ENCODE measurements at places on chromosomes 12 and 14.

DNA sequence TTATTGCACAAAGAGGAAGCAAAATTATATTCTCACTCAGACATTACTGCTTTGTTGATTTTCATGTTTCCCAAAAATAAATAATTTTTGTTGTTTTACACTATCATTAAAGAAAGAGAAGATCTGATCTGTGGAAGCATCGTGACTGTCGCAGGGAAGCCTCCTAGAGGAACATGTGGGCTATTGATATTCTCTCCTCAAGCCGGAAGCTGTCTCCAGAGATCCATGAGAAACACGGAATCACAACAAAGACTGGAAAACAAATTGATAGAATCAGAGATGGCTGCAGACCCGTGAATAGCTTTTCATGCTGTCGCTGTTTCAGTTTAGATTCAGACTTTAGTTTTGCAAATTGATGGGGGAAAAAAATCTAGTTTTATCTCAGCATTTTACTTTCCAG is 235.2 kb upstream of the TMPO start:
- DNase-seq: no peak

- no peak for DNase-seq
These were observed 23.5 kb upstream of the GPRC5D start for GRCh38 chr12:12975322-12976077.

- no peak for DNase-seq
These were observed 130.0 kb upstream of the ARHGAP5 start for GRCh38 chr14:31947076-31947475.

DNA sequence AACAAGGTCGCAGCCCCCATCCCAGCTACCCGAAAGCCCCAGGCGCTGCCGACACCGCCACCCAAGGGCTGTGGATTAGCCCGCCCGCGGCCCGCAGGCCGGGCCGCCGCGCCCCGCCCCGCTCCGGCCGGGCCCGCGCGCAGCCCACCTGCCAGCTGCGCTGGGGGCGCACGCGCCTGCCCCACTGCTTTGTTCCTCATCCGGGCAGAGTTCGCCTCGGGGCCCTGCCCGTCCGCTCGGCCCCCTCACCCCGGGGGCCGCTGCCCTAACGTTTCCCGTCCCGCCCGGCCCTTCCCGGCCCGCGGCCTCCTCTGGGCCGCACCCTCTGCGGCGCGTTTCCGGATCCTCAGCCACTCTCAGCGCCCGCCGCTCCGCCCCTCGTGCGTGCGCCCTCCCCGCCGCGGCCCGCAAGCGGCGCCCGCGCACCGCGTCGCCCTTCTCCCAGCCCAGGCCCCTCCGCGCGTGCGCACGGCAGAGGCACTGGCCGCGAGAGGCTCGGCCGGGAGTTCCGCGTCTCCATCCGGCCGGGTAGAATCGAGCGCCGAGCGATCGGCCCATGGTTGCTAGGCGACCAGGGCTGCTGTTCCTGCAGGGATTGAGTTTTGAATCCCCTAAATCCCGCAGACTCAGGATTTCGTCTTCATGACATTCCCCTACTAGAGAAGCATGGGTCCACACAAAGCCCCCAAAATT is at the start of gene PRDM4:
PRDM4 (minus strand) TSS at position 329 of the 693 bp plus-strand sequence. CDS start 622 bp downstream, outside the sequence.
- DNase-seq: peak; percentile 91

- DNase-seq: no peak
These were observed 94.5 kb upstream of the PARP11 start for GRCh38 chr12:3967556-3968160.

DNA sequence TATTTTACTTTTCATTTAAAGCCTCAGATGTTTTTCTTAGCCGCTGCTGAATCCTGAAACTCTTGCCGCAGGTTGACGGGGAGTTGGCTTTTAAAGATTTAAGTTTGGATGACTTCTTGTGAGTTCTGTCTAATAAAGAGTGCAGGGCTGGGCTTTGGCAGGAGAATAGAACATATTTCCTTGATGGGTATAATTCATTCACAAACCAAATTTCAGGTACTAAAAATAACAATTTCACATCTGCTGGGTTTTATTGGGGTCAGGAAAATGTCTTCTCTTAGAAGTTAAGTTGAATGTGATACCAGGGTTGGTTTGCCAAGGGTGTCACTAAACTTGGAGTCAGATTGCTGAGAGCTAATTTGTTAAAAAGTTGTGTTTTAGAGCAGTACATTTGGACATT is 9.7 kb downstream of the SP1 start:
- no peak for DNase-seq

- DNase-seq: no peak
These were observed 3.1 kb upstream of the HOTAIR start for GRCh38 chr12:53977596-53978445.

DNA sequence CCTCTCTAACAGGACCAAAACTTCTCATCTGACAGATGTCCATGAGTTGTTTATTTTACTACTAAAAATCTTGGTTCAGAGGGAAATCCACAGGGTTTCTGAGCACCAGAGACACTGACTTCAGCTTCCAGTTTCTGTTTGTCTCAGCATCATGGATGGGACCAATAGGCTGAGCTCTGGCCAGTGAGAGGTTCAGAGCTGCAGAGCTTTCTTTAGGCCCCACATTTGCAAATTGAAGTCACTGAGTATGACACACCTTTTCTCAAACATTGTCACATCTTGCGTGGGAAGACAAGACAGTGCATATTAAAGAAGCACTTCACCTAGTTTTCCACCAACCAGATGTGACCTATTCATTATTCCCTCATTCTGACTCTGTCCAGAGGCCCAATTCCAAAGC is 45.2 kb downstream of the RDH12 start:
- no peak for DNase-seq

DNA sequence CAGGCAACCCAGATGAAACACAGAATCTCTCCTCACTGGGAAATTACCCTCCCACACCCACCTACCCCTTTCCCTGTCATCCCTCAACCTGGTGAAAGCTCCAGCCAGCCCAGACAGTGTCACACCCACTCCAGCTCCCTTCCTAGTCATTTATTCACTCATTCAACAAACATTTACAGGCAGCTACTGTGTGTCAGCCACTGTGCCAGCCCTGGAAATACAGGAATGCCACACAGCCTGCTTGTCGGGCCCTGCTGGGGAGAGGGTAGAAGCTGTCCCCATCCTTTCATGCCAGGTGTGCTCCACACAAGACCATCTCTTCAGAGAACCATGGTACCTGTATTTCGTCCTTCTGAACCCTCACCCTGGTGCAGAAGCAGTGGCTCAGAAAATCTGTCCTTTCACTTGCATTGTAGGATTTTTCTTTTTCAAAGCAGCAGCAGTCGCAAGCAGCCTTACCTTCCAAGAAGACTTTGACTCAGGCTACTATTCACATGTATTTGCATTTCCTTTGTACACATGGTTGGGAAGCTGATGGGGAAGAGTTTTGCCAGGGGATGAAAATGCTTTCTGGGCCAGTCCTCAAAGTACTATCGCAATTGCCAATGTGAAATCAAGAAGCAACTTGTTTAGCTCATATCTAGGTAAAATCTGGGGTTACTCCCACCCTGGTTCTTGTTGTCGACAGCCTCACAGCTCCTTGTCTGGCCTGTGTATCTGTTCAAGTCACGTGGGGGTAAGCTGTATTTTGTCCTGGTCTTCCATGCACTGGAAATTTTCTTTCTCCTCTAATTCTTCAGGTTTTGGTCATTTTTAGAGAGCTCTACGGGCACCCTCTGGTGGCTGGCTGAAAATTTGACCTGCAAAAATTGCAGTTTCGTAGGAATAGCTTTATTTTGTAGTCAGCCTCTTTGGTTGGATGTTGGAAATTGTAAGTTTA is 147.4 kb upstream of the EGLN3 start:
- peak; percentile 14 for DNase-seq

DNA sequence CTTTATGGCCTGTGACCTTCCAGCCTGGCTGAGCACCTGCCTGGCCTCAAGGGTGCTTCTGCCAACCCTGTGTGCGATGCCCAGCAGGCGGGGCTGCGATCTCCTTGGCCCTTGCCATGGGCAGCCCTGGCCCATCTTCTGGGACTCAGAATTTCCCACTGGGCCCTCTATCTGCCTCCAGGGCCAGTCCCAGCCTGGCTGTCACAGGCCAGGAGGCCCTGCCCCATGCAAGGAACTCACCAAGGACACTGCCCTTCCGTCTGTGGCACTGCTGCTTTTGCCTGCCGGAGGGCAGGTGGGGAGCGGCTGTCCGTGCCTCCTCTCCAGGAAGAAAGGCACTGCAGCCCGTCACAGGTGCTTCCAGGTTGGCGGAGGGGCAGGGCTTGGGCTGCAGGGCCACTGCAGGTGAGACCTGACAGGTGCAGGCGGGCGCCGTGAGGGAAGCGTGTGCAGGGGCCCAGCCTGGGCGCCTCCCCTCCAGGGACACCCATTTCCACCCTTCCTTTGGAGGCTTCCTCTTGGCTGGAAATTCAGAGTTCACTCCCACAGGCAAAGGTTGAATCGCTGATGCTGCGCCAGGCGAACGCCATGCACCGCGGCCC is 177.8 kb downstream of the KIF26A start:
- DNase-seq: no peak

DNA sequence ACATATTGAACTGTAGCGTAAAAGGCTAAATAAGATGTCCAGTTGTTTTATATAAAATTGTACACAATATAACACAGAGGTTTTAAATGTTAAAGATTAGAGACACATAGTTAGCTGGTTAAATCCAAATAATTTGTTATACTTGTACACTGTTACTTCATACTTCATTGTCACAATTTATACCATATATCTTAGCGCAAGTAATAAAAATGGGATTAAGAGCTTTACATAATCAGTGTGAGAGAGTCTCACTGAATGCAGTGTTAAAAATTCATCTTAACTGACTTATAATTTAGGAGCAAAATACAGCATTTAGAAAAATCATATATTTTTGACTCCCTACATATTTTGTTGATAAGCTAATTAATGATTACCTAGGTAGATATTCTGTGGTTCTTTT is 36.1 kb downstream of the LRFN5 start:
- DNase-seq: no peak

DNA sequence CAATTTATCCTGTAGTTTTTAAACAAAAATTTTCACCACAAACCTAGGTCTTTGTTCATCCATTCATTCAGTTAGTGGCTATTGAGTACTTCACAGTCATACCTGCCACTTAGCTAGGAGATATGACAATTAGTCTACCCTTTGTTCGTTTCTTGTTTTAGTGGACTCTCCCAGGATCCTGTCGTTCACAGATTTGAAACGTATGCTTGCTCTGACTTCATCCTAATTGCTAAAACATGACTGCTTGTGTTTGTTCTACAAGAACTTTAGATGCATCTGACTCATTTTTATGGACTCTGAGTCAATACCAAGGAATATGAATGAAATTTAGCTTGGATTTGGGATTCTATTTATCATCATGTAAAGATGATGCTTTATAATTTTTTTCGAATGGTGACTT is 69.5 kb downstream of the TBC1D30 start:
- DNase-seq: no peak

DNA sequence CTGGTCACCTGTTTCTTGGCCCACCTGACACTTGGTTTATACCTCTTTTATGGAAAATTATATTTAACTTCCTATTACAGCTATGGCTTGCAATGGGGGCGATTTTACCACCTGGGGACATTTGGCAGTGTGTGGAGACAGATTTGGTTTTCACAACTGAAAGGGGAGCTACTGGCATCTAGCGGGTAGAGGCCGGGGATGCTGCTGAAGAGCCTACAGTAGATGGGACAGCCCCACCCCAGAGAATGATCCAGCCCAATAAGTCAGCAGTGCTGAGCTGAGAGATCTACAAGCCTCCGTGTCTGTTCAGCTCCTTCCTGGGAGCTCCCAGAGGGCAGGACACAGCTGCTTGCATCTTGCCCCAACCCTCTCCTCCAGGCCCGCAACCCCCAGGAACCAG is 302.8 kb downstream of the CACNA1C start:
- DNase-seq: no peak

DNA sequence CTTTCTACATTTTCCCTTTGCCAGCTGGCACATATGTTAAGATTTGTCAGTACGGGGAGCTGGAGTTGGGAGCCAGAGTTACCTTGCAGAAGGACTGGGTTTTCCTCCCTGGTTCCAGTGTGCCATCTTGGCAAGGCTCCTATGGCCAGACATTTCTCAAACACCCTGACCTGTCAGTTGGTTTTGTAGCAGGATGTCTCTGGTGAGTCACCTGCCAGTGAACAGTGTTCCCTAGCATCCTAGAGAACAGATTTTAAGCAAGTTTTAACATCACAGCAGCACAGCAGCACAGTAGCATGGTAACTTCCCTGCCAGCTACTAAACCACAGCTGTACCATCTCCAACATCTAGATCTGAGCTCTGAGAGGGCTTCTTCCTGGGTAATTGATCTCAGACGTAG is 26.2 kb upstream of the KTN1 start:
- DNase-seq: no peak

DNA sequence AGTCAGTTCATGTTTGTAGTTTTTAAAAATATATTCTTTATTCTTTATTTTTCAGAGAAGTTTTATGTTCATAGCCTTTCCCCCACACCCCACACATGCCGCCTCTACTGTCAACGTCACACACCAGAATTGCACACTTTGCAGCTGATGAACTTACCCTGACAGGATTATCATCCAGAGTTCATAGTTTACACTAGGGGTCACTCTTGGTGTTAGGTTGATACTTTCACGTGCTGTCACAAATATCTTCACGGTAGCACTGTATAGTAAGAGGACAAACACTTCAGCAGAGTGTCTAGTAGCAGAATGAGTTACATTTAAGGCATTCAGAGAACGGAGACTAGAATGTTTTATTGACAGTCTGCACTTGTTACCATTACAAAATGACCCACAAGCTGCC is 5.1 kb downstream of the DPPA3 start:
- no peak for DNase-seq

GRCh38 chr12:15393037-15393436 is 70.7 kb downstream of the PTPRO start:
- DNase-seq: no peak

DNA sequence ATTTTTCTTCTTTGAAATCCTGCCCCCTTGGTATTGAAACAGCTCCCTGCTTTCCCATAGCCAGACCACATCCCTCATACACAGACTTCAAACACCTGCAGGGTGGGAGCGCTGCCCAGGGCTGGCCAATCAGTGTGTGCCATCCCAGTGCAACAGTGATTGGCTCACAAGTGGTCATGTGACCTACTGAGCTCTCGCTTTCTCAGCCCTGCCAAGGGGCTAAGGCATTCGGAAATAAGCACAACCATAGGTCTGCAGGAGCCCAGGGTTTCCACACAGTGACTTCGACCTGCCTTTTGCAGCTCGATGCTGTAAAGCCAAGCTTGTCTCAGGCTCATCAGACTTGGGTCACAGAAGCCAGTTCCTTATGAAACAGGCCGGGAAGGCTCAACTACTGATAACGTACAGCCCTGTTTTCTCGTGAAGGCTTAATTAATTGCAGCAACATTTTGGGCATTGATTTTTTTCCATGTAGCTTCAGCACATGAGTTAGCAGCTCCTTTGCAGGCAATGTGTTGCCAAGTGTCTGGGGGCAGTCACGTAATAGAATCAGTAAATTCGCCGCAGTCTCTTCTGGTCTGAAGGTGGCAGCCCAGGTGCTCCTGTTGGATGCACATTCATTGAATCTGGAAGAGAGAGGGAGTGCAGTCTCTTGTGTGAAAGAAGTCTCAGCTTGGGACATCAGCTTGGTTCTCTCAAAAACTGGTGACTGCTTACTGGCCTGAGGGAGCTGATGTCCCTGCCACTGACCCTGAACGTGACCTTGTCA is 1091.8 kb downstream of the AACS start:
- no peak for DNase-seq

Measured in activated T-helper 2 cell treated with anti-CD3 and anti-CD28 coated beads, Interferon-gamma antibody, Interleukin-2, Interleukin-4, amounts not matched to agents 10 μg/mL and 5 μg/mL and 100 μg/mL, durations not matched to agents 14 hours and 24 hours and 36 hours (primary cell).